Left ventricle myocardium inferior (tissue), 1 donor: ENCODE measurements at places on chromosomes 7 and 10.

GRCh38 chr10:34711500-34711899 is 103.6 kb downstream of the PARD3 start:
- DNase-seq, result no peak

DNA sequence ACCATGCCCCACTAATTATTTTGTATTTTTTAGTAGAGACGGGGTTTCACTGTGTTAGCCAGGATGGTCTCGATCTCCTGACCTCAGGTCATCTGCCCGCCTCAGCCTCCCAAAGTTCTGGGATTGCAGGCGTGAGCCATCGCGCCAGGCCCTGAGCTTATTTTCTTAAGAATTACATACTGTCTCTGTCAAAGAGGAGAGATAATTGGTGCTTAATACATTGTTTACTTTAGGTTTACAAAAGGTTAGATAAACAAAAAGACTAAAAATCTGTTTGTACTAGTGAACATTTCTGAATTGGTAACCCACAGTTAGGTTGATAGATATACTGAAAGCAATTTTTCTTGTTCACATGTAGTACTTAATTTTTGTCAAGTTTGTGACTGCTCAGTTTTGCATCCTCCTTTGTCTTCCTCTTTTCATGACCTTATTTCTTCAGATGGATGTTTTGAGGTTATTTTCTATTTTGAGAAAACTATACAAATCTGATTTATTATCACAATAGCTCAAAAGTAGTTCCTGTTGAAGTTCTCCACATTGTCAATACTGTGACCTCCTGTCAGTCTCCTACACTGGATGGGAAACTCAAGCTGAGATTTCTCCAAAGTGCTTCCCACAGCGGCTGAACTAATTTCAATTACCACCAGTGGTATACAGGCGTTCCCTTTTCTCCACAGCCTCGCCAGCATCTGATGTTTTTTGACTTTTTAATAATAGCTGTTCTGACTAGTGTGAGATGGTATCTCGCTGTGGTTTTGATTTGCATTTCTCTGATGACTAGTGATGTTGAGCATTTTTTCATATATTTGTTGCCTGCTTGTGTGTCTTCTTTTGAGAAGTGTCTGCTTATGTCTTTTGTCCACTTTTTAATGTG is 22.5 kb downstream of the HHEX start:
- no peak for DNase-seq

- no peak for DNase-seq
These were observed 98.8 kb downstream of the ELFN1 start for GRCh38 chr7:1768832-1769231.

DNA sequence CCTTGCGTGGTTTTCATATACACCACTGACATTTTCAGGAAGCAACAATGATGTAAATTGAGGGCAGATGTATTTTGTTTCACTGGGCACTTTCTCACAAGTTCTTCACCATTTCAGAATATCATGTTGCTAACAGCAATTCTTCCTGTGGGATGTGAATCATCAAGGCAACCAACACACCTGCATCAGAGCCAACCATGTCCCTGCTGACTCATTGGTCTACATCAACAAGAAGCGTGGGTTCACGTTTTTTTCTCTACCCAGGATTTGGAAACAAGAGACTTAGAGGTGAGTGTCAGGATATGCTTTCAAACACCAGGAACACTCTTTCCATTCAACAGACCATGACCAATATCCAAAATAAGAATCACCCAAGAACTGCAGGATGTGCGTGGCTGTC is 203.9 kb downstream of the TEX36 start:
- DNase-seq, result no peak

DNA sequence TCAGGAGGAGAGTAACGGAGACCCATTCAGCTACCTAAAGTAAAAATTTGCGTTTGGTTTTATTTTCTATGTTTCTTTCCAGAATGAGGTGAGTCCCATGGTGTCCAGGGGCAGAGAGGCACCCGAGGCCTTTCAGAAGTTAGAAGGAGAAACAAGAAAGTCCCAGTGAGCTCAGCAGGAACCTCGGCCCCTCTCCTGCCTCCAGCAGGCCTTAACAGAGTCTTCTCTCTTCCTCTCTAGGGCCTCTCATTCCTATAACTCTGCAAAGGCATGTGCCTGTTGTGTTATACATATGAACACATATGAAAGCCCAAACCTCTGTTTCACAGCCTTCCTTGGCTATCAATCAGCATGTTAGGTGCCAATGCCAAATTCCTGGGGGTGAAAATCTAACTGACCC is 20.8 kb upstream of the IKZF1 start:
- DNase-seq, result no peak

DNA sequence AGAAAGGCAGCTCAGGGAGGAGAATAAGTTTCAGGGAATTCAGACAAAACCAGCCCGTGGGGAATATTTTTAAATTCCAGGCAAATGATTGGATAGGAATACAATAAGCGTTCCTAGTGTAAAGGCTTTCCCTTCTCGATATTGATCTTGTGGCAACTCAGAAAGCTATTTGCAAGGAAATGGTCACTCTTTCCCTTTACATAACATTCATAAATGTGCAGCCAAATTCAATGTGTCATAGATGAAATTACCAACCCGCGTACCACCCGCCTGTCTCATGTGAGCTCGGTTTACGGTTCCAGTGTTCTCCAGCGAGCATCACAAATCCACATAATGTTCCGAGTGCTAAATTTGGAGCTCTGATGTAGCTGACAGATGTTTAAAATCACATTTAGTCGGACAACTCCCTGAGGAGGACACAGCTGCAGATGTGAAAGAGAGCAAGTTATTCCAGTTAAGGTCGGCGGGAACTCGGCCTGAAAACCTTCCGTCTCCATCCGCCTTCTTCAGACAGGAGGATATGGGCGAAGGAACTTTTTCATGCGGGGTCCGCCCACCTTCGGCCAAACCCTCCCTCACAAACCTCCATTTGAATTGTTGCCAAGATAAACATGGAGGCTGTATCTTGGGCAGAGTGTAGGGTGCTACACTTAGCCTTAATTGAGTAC is 327.0 kb downstream of the RNLS start:
- peak; percentile 73 for DNase-seq

DNA sequence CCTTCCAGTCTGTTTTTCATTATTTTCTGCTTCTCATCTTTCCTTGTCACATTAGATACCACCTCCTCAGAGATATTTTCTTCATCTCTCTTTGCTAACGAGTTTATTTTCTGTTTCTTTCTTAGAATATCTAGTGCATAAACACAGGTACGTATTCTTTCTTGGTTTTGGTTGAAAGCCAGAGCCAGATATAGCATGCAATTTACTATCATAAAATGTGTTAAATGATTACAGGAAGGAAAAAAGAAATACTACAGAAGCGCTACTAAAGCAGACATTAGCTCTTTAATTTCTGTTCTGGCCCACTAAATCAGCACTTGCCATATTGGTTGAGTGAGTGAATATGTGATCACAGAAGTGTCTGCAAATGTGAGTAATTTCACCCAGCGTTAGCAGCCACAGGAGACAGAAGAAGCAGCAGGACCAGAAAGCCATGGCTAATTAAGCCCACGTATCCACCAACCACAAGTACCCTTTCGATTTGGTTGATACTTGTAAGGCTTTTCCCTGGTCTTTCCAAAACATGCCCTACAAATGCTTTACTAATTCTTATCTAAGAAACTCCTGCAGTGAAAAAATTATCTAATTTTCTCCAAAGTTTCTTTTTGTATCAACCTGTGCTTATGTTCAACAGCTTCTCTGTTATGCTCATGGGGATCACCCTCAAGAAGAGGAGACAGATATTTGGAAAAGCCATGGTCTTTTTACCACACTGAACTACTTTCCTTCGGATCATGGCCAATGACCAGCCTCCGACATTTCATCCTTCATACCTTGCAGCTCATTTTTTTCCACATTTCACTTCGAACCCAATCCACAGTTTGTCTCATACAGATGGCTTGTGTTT is 23.1 kb upstream of the MACC1 start:
- DNase-seq, result no peak

DNA sequence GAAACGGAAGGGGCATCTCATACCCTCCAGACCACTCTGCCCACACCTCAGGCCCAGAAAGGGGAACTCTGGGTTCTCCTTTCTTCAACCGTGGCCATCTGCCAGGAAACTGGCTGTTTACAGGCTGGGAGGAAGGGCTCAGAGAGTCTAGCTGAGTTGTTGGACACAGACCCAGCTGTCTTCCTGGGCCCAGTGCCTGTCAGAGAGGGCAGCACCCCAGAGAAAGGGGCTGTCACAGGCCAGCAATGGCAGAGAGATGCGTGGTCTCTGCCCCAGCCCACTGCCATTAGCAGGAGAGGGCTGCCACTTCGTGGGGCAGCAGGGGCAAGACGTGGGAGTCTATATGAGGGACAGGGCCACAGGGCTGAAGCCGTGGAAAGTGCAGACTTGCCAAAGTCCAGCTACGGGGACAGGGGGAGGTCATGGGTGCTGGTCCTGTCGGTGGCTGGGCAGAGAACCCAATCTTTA is 11.0 kb downstream of the GRID1 start:
- peak; percentile 59 for DNase-seq

DNA sequence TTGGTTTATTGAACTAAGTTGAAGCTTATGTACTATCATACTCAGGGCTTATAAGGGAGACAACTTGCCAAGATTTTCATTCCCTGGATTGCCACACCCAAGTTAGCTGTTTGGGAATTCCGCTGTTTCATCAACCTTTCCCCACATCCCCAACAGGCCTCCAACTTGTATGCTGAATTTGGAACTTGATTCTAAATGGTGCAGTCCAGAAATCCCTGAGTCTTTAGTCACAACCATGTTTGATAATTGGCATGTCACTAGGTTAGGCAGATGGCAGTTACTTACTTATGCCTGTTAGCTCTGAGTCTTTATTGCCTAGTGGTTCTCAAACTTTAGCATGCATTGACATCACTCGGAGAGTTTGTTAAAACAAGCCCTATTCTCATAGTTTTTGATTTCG is 135.4 kb upstream of the PRPS1L1 start:
- DNase-seq, result no peak
